Kasumi-1 (cell line): ENCODE measurements at places on chromosomes 7 and 10.

DNA sequence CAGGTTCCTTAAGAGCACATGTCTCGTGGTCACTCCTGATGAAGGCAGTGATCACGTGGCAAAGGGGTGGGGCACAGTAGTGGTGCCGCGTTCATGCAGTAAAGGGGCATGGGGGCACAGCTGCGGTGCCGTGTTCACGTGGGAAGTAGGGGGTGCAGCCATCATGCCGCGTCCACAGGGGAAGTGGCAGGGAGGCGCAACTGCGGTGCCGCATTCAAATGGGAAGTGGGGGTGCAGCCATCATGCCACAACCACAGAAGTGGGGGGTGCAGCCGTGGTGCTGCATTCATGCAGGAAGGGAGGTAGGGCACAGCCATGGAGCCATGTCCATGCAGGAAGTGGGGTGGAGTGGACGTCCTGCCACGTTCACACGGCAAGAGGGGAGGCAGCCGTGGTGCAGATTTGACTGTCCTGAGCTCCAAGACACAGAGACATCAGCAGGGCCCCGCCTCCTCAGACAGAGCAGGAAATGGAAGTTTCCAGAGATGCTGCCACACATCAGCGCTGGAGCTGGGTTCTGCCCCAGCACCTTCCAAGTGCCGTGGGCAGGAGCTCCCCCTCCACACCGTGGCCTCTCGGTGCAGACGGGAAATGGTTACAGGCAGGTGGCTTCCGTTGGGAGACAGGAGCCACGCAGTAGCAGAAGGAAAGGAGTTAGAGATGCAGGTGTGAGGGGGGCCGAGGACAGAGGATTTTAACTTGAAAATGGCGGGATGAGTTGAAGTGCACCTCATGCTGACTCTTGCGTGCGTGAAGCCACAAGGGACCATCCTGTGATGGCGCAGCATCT is 95.0 kb upstream of the DDC start:
- DNase-seq = no peak

DNA sequence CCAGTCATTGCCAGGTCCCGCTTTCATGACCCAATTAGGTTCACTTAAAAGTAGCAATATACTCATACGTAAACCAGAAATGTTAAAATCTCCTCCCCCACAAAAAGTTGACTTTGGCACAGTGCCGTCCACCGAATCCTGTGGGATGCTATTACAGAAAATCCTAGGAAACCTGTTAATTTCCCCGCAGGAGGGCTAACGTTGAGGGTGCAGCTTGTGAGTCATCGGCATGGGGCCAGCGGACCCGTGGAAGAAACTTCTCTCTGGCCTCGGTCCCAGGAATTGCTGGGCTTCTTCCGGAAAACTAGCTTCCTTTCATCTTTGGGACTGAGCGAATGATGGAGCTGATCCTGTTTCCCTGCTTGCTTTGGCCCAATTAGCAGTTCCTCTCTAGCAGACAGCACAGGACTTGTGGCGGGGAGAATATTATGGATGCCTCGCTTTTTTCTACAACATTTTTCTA is 13.5 kb downstream of the CRYGN start:
- no peak for DNase-seq

DNA sequence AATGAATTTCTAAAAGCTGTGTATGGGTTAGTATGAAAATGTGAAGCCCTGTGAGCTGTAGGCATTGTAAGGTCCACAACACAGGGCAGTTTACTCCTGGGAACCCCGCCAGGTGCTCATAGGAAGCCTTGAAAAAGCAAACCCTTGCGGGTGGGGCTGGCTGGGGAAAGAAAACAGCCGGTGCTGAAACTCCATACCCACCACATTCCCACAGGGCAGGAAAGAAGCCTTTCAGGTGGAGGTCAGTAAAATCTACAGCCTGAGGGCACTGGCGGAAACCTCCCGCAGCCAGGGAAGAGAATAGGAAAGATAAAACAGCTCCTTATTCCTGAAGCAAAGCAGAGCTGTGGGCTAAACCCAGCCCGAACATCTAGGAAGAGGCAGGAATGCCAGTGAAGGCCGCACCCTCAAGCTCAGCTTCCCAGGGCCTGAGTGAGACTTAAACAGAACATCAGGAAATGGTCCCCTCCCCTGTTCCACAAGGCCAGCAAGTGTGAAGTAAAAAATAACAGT is 34.7 kb downstream of the PODXL start:
- no peak for DNase-seq

DNA sequence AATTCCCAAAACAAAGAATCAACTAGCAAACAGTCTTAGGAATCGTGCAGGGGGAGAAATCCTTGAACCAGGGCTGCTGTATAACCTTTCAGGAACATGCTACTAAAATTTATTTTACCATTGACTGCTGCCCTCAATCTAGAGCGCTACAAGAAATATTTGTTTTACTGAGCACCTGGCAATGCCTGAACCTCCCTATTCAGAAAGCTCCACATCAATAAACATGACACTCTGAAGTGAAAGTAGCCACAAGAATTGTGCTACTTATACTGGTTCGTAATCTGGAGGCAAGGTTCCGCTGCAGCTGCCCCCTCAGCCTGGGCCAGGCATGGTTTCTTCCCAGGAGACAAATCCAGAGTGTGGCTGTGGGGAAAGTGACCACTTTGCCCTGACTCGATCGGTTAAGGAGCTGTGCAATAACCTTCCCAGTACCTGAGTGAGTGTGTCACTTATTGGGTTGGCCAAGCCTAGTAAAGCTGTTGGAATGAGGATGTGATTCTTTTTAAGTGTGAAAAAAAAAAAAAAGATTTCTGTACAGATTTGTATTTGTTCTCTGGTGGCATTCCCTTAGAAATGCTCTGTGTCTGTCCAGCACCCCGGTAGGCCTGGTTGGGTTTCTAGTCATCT is 7.7 kb downstream of the VWA2 start:
- DNase-seq = no peak

DNA sequence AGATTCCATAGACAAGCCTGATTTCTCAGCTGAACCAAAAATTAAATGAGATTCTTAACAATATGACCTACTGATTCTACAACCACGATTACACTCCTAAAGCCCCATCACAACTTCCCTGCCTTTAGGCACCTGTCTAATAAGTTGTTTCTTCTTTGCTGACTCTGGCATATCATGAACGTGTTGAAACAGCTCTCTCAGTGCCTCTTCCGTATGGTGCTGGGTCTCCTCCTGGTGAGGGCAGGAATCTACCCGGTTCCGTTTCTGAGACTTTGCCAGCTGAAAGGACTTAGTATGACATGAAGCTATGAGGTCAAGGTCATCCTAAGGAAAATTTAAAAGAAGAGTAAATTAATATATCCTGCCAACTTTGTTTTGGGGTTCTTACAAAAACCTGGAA is 48.6 kb downstream of the ARHGAP19 start:
- no peak for DNase-seq

DNA sequence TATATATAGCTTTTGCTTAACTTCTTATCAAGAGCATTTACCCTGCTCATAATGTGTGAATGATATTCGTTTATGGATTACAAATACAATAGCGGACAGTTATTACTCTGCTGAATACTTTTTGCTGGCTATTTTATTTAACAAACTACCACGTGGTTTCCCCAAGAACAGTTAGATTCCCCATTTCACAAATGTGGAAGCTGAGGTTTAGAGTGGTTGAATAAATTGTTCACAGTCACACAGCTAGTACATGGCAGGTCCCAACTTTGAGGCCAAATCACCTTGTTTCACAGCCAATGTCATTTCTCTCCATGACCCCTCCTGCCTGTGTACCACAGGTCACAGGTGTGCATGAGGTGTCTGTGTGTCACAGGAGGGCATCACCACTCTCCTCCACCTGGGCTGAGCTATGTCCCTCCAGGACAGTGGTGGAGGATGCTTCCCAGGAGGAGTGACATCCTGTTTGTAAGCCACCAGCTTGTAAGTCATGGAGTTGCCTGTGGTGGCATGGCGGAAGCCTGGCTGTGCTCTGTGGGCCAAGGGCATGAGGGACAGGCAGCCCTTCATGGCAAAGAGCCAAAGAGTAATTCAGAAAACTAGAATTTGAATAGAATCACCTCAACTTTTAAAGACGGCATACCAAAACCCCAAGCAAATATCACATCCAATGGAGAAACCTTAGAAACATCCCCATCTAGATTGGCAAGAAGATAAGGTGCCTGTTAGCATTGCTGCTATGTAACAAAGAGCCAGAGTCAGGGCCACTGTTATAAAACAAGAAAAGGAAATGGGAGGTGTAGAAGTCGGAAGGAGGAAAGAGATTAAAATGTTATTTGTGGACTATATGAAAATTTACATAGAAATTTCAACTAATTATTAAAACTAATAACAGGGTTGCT is 51.9 kb downstream of the AOC1 start:
- no peak for DNase-seq

- no peak for DNase-seq
These were observed 42.7 kb upstream of the DPYSL4 start for GRCh38 chr10:132144086-132144485.

- DNase-seq = no peak
These were observed 157.0 kb upstream of the MKLN1 start for GRCh38 chr7:131170440-131171271.

GRCh38 chr10:103716206-103717160 is 138.9 kb downstream of the SH3PXD2A start:
- no peak for DNase-seq

GRCh38 chr7:3068530-3068929 is 24.9 kb upstream of the CARD11 start:
- DNase-seq = peak; percentile 43

GRCh38 chr10:76035206-76036110 is 604.0 kb downstream of the LRMDA start:
- no peak for DNase-seq

DNA sequence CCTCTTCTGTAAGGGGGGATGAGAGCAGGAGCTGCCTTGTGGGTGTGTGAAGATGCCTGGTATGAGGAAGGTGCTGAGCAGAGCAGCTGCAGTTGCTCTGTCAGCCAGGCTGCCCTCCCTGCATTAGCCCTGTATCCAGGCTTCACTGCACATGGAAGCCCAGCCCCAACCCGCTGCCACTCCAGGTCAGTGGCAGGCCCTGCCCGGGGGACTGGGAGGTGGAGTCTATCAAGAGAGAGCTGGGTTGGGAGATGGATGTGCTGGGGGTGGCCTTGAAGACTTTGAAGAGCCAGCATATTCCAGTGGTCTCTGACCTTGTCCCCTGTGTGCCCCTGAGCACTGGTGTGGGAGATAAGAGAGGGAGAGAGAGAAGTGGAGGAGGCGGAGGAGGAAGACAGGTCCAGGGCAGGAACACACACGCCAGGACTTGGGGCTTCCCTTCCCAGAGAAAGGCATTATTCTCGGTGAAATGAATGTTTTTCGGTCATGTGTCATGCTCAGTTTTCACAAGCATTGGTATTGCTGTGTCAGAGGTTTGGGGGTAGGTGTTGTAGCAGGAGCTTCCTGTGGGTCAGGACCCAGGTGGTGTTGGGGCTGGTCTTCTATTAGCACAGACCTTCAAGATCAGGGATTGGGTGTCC is 2.6 kb downstream of the PPIF start:
- DNase-seq = no peak

DNA sequence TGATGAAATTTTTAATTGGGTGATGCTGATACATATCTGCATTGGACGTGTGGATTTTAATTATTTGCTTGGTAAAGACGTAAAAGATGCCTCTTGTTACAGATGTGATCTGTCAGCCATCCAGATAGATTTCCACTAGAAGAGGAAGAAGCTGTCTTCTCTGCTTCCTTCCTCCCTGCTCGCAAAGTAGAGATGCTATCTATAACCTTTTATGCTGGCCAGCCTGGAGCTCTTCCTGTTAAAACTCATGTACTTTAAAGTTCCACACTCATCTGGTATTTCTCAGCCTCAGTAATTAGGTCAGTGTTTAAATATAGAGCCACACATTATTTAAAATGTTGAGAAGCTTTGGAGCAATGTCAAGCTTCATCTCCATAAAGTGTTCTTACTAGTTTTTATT is 51.2 kb upstream of the TMEM229A start:
- peak; percentile 65 for DNase-seq

- DNase-seq = no peak
These were observed 75.2 kb downstream of the MYL10 start for GRCh38 chr7:101553771-101554445.

GRCh38 chr7:134478707-134479106 is 19.8 kb upstream of the AKR1B1 start:
- no peak for DNase-seq

DNA sequence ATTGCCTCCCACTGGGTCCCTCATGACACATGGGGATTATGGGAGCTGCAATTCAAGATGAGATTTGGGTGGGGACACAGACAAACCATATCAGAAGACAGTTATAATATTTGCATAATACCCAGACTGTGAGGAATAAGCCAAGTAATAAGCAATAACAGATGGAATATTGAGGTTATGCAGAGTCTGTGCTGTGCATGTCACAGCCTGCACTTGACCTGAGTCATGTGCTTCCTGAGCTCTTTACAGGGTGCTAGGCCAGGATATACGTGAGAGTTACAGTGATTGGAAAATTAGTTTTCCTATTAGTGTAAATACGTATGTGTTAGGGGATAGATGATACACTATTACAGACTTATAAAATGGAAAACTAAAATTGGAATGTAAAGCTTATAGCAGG is 288.7 kb downstream of the SDK1 start:
- DNase-seq = no peak

GRCh38 chr10:21083861-21084260 is 186.8 kb upstream of the NEBL start:
- no peak for DNase-seq

GRCh38 chr10:44925811-44926750 is 14.9 kb downstream of the TMEM72 start:
- no peak for DNase-seq

DNA sequence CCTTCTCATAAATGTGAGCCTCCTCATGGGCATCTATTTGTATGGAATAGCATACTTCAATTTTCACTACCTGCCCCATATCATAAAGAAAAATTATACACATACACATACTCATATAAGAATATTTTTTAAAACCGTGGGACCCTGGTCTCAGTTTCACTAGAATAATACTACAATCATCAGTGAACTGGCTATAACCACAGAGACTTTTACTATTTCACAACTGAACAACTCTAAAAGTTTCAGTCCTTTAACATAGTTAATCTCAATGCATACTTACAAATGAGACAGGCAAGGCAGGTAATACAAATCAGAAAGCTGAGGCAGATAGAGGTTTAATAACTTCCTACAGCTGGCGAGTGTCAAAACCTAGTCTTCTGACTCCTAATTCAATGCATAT is 83.1 kb downstream of the LRRN3 start:
- no peak for DNase-seq

DNA sequence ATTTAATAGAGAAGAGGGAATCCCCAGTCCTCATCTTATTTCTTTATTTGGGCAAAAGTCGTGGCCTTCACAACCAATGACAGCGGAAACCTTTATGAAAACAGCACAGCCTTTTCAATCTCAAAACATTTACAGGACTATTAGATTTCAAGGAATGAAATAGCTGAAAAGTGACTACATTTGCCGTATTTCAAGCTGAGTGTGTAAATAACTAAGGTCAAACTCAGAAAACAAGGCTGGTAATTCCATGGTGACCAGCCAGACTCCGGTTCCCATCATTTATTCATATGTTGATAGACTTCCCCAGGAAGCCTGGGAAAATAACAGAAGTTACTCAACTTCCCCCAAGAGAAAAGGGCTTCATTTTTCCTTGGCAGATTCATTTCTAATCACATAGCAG is 457.3 kb upstream of the NFE2L3 start:
- DNase-seq = no peak

- peak; percentile 94 for DNase-seq
These were observed 74.3 kb upstream of the ASAH2 start for GRCh38 chr10:50325449-50326171.
